ENCODE measurements at places on chromosomes 4 and X.

GRCh38 chrX:124274438-124275181 lies 57.9 kb upstream of the TEX13D start:
- DNase-seq, result no peak

- no peak for DNase-seq
Measured at GRCh38 chrX:72097098-72097497, 34.6 kb downstream of the RTL5 start.

DNA sequence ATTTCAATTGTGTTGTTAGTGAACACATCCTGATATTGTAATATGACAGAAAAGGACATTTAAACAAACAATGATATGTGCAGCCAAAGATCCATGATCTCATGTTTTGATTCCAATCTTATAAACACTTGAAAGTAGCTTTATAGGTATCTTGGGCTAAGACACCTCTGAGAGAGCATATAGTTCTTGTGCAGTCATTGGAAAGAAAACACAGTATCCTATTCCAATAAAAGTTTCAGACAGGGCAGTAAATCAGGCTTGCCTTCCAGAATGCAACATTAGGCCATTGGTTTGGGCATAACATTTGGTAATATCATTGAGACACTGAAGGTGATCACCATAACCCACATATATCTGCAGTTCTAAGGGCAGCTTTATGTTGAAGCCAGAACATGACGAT lies 188.3 kb upstream of the HCCS start:
- no peak for DNase-seq

- no peak for DNase-seq
Measured at GRCh38 chr4:3296651-3297050, 3.8 kb downstream of the RGS12 start.

GRCh38 chr4:40199999-40200874 lies 3.4 kb downstream of the RHOH start:
- no peak for DNase-seq

GRCh38 chrX:124269881-124270280 lies 62.6 kb upstream of the TEX13D start:
- DNase-seq, result no peak

DNA sequence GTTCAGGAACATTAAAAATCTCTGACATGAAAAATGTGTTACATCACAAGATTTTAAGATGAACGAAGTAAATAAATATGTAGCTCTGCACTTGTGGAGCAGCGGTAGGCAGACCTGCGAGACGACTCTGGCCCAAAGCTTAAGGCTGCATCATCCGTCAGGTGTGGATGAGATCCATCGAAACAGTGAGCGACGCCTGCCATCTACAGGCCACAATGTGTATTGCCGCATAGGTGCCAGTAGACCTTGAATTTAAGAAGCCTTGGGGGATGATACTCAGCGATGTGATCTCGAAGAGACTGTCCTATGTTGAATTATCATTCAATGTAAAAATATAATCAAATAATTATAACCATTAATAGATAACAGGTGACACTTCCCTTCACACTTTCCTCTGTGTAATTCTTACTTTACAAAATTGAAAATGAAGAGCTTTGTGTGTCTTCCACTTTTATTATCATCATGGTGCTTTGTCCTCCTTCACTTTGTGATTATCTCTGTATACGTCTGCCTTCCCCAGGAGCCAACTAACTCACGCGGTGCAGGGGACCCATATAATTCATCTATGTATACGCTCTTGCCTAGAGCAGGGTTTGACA lies 851.0 kb downstream of the RAB28 start:
- peak; percentile 65 for DNase-seq

DNA sequence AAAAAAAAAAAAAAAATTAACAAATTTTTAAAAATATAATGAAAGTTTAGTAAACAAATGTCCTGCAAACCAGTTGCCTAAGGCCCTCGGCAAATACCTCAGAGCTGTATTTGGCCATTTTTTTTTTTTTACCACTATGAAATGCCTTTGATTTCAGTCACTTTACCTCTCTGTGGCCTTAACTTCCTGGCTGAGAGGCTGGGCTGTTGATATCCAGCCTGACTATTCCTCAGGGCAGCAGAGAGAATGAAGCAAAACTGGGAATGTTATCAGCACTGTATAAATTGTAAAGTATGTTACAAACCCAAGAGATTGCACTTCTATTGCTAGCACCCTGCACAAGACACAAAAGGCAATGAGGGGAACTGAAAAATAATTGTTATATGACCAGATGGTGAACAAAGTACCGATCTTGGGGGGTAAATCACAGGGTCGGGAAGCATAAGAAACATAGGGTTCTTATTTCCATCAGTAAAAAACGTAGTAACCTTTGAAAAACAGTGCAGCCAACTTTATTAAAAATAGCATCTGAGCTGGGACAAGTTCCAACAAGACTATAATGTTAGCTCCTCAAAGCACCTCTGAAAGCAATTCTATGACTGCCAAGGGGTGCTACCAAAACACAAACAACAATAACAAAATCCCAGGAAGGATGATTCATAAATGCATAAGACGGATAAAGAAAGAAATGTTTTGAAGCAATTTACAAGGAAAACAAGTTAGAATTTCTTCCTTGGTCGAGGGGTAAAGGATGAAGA lies 18.1 kb downstream of the USP46 start:
- DNase-seq, result no peak

GRCh38 chr4:5749568-5749967 lies 38.6 kb downstream of the EVC start:
- no peak for DNase-seq

- no peak for DNase-seq
Measured at GRCh38 chr4:94453391-94453963, 1.7 kb downstream of the PDLIM5 start.

- DNase-seq, result no peak
Measured at GRCh38 chr4:167176723-167177367, 57.4 kb downstream of the SPOCK3 start.

DNA sequence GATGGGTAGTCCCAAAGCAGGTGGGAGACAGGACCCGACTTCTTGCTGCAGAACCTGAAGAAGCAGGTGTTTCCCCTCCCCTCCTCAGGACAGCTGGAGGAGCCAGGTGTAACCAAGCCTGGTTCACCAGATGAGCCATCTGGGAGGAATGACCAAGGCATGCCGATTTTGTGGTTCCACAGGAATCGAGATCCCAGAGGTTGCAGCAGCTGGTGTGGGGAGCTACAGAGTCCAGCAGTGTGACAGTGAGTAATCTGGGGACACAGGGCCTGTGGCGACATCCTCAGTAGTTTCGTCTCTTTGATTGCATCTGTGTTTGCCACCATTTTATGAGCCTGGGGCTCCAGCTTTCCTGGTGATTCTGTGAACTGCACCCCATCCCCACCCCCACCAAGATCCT lies 2.6 kb upstream of the NDP start:
- DNase-seq, result no peak

- DNase-seq, result no peak
Measured at GRCh38 chr4:114599231-114599902, 760 bp downstream of the UGT8 start.

GRCh38 chr4:125352521-125352920 lies 37.8 kb downstream of the FAT4 start:
- no peak for DNase-seq

DNA sequence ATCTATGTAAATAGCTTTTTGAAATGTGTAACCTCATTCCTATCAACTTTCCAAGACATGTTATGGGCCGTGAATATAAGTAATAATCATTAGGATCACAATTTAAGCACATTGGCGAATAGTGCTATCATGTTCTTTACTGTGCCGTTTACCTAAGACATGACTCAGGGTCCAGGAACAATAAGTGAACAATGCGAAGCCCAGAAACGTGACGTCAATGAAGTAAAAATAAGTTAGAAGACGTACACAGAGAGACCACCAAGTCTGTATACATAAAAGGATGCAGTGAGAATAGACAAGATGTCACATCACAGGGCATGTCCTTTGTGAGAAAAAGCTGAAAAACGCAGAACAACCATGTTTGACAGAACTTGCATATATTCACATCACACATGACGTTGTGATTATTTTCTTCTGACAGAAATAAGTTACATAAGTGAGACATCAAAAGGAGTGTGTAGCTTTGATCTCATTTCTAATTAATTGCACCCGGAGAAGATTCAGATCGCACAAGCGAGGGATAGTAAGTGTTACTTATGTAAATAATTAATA lies 49.4 kb upstream of the FAT1 start:
- DNase-seq, result no peak

DNA sequence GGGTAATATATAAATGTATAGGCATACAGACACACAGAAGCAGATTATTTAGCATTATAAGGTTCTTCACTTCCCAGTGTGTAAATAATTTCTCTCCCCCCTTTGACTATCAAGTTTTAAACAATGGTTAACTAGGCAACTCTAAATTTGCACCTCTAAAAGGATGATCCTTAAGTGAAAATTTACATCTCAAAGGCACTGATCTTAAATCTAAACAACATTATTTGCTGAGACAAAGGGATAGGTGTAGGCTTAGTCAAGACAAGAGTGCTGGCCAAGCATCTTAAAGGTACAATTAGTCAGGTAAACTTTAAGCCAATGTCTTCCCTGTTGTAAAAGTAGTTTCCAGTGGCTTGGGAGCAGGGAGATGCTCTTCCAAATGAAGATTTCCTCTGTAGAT lies 33.0 kb downstream of the NLRP2B start:
- no peak for DNase-seq

GRCh38 chr4:120683897-120684540 lies 238.5 kb downstream of the PRDM5 start:
- no peak for DNase-seq

DNA sequence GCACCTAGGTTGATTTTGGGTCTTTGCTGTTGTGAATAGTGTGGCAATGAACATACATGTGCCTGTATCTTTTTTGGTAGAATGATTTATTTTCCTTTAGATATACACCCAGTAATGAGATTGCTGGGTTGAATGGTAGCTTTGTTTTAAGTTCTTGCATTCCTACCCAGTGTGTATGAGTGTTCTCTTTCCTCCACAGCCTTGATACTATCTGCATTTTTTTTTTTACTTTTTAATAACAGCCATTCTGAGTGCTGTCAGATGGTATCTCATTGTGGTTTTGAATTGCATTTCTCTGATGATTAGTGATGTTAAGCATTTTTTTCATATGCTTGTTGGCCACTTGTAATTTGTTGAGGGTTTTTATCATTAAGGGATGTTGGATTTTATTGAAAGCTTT lies 351.8 kb upstream of the GNPDA2 start:
- no peak for DNase-seq

DNA sequence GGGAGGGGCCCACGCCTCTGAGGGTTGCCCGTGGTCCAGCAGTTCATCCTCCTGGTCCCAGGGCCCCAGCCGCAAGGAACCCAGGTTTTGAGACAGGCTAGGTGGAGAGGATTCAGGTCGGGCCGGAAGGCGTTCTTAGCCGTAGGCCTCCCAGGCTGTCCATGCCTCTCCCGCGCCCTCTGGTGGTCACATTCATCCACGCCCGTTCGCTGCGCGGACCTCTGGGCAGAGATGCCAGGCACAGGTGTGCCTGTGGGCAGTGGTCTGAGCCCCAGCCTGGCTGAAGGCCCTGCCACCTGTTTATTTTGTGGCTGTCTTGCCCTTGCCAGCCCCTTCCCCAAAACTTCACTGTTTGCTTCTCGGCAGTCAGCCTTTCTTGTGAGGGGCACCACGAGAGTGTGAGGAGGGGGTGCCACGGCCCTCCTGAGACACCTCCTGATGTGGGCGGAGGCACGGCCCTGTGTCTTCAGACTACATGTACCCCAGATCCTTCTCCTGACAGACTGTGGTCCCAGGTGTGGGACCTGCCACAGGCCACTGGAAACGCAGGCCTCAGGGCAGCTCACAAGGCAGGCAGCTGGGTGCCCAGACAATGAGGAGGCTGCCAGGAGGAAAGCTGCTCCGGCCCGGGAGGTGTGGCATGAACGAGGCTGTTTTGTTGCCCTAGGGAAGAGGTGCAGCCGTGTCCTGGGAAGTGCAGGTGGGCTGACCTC lies 5.0 kb downstream of the UVSSA start:
- peak; percentile 77 for DNase-seq

DNA sequence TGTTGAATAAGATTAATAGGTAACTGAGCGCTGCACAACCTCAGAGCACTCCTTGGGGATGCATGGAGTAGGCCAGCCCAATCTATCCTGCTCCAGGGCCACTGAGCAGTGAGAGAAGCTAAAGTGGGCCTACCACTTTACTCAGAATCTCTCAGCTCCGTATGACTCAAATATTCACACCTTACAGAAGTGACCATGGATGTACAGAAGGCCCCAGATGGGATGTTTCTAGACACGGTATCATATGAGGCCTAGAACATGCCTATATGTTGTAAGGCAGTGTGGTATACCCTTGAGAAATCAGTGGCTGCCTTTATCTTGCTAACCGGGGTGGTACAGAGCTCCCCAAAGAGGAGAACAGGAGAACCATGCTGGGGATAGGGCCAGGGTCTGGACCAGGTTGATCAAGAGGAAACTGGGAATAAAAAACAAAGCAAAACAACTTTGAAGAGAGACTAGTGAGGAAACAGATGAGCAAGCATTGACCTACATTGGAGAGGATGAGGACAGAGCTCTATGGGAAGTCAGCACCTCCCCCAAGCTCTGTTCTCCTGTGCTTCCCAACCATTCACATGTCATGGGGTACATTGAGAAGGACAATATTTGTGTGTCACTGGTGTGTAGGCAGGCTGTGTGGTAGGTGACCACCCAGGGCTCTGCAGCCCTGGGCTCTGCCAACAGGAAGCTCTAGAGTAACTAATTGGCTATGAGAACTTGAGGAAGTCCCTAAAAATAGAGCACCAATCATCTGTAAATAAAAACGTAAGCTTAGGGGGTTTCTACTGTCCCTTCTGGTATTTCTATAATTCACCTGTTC lies 31.4 kb downstream of the HOPX start:
- DNase-seq, result no peak

GRCh38 chr4:23923840-23924239 lies 34.0 kb upstream of the PPARGC1A start:
- no peak for DNase-seq

GRCh38 chr4:59945277-59945676 lies 1254.8 kb upstream of the ADGRL3 start:
- no peak for DNase-seq

GRCh38 chr4:102439812-102440211 lies 61.3 kb upstream of the NFKB1 start:
- no peak for DNase-seq

- no peak for DNase-seq
Measured at GRCh38 chrX:10922159-10922558, 189.0 kb upstream of the HCCS start.

- no peak for DNase-seq
Measured at GRCh38 chrX:152138388-152138784, at the start of gene MAGEA10. TSS of gene MAGEA10 (minus strand) at chrX:152138577. CDS start at chrX:152135620, 2,957 bp downstream.

- DNase-seq, result no peak
Measured at GRCh38 chr4:18981234-18981615, 959.7 kb upstream of the LCORL start.

GRCh38 chr4:41745292-41746024 lies 3.1 kb downstream of the PHOX2B start:
- DNase-seq, result no peak

- DNase-seq, result no peak
Measured at GRCh38 chr4:53686521-53686920, 95.2 kb upstream of the LNX1 start.

- no peak for DNase-seq
Measured at GRCh38 chrX:2588049-2588448, 87.3 kb upstream of the DHRSX start.

DNA sequence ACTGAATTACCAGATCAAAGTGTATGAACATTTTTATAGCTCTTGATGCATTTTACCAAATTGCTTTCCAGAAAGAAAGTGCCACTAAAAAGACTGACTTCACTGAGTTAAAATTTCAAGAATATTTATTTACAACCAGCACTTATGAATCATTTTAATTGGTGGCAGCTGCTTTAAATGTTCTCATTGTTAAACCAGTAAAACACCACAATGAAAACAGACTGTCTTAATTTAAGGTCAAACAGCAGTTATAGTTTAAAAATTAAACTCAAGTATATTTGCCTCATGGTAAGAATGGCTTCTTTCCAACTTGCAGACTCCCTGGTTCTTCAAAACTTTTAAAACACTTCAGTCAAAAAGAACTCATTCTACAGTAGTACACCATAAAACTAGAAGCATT lies 36.9 kb downstream of the AMMECR1 start:
- no peak for DNase-seq

Measured in stimulated activated CD4-positive, alpha-beta T cell treated with anti-CD3 and anti-CD28 coated beads, Interleukin-15, amount 100 ng/mL, for 1 hour (primary cell).